Left hindlimb (tissue), 1 donor: ENCODE measurements at places on chromosomes 16 and 17.

DNA sequence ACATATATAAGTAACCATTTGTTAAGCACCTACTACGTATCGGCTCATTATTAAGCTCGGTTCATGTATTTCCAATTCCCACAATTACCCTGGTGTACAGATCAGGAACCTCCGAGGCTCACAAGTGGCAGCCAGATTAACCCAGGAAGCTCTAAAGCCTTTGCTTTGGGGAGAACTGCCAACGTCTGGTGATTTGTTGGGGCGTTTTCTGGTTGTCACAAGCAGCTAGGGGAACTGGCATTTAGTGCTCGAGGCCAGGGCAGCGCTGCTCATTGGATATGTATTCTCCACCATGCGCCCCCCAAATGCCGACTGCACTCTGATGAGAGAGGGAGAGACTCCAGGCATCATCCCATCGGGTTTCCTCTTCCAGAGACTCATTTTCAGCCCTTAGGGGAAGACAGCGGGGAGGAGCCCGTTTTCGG, 541 bp downstream of the ZNF18 start:
- DNase-seq, result no peak

- DNase-seq, result no peak
These were observed 86.1 kb downstream of the KANSL1 start for GRCh38 chr17:46106966-46107644.

- DNase-seq, result no peak
These were observed 2.1 kb downstream of the FAM20A start for GRCh38 chr17:68599091-68599490.

DNA sequence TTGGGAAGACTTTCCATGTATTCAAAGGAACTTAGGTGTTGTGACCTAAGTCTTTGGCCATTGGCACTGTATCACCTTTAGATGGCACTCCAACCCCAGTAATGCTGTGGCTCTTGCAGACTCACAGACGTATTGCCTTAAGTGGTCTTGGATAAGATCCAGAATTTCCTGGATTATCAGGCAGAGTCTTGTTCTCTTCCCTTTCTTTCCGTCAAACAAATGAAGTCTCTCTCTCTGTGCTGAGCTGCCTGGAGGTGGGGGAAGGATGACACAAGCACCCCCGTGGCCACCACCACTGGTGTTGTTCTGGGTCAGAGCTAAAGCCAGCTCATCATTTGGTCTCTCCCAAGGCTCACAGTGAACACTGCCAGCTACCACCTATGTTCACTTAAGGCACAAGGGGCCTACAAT, 789.9 kb upstream of the KIF2B start:
- DNase-seq, result peak; percentile 21

- DNase-seq, result no peak
These were observed 8.6 kb downstream of the PDP2 start for GRCh38 chr16:66888647-66889615.

- DNase-seq, result peak; percentile 49
These were observed 203.3 kb upstream of the TBX2 start for GRCh38 chr17:61196302-61196704.

GRCh38 chr17:21388066-21388465, 11.9 kb downstream of the KCNJ12 start:
- DNase-seq, result no peak

DNA sequence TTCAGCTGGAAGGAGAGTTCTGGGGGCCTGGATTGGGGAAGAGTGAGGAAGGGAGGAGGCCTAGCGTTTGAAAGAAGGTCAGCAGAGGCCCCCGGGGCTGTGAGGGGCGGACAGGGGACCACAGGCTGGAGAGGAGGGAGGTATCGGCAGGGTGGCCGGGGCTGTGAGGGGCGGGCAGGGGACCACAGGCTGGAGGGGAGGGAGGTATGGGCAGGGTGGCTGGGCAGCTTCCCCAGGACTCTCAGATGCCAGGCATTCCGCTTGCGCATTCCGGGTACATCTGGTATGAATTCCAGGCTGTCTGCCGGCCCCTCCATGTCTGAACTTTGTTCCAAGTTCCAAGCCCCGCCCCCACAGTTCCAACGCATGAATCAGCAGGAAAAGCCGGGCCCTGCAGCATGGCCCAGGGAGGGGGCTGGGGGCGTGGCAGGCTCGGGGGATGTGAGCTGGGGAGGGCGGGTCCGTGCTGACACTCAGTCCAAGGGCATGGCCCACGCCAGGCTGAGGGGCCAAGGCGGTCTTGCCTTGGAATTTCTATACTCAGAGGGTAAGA, 4.3 kb upstream of the TLCD2 start:
- DNase-seq, result peak; percentile 98

DNA sequence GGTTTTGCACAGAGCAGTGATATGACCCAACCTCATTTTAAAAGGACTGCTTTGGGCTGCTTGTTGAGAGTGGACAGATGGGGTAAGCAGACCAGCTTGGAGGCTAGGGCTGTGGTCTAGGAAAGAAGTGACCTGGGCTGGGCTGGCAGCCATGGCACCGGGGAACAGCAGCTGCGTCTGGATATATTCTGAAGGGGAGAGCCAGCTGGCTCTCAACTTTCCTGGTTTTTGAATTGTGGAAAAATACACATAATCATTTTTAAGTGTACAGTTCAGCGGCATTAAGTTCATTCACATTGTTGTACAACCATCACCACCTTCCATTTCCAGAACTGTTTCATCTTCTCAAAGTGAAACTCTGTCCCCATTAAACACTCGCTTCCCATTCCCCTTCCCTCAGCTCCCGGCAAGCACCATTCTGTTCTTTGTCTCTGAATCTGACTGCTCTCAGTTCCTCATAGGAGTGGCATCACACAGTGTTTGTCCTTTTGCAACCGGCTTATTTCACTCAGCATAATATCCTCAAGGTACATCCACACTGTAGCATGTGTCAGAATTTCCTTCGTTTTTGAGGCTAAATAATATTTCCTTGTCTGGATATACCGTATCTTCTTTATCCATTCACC, 113.2 kb downstream of the SPECC1 start:
- DNase-seq, result no peak

GRCh38 chr17:36768394-36768793, 167.0 kb downstream of the MRM1 start:
- DNase-seq, result no peak

GRCh38 chr17:78889531-78889930, 13.5 kb downstream of the CEP295NL start:
- DNase-seq, result no peak

DNA sequence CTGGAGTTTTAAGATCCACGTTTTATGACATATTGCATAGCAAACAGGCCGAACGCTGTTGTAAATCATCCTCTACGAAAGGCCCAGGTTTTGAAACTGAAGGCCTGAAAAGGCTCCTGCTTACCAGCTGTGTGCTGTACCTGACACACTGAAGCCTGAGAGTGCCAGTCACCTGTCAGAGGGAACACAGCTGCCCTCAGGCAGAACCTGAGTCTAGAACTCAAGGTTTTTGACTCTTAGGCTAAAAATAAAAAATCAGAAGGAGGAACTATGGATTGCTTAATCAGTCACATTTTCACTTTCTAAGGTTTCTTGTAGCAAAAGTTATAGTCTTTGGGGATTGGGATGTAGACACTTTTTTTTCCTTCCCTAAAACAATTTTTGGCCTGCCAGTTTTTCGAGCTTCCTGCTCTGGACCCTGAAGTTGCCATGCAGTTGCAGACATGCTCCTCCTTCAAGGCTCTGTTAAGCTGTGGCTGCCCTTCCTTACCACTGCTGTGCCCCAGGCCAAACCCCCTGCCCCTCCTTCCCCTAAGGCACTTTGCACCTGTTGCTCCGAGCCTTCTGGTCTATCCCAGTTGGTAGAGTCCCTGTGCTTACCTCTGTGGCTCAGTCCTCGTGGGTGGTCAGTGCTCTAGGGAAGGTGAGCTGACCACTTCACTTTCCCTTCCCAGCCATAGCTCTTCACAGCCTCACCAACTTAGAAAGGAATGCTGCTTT, 56.6 kb downstream of the TENT4B start:
- DNase-seq, result no peak

DNA sequence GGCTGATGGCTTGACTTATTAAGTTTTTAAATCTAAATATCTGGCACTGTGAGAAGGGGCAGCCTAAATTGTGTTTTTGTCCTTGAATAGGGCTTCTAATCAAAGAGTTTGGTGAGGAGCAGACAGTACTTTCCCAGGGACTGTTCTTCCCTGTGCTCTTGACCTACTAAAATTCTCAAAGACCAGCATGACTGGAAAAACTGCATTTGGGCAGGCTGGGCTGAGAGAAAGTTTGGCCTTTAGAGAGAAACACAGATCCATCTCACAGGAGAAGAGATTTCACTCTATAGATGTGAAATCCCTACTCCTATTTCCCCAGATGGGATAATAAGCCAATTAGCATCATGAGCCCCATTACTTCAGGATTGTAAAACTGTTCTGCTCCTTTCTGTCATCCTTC, 7.3 kb downstream of the PCTP start:
- DNase-seq, result no peak

- DNase-seq, result no peak
These were observed 14.2 kb downstream of the TRPV3 start for GRCh38 chr17:3543453-3543852.

DNA sequence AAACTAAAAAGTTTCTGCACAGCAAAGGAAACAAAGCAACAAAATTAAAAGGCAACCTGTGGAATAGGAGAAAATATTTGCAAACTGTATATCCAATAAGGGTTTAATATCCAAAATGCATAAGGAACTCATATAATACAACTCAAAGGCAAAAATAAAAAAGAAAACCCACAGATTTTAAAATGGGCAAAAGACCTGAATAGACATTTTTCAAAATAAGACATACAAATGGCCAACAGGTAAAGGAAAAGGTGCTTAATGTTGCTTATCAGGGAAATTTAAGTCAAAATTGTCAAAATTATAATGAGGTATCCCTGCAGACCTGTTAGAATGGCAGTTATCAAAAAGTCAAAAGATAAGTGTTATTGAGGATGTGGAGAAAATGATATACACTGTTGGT, 133.5 kb upstream of the CACNG5 start:
- no peak for DNase-seq

GRCh38 chr17:74702116-74702871, 10.4 kb downstream of the CD300LF start:
- no peak for DNase-seq

DNA sequence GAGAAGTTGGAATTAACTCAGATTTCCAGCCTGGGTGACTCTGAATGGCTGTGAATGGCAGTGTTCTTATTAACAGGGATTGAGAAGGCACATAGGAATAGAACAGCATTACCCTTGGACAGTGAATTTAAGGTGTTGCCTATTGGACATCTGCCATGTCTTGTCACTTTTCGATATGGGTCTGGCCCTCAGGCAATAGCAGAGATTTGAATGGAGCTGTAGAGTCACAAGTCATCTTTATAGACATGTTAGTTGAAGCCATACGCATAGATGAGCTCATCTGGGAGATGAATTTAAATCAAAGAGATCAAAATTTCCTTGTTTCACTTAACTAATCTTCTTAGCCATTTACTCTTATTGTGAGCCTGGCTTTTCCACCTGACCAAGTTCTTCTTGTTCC, 14.9 kb upstream of the DHRS11 start:
- no peak for DNase-seq

DNA sequence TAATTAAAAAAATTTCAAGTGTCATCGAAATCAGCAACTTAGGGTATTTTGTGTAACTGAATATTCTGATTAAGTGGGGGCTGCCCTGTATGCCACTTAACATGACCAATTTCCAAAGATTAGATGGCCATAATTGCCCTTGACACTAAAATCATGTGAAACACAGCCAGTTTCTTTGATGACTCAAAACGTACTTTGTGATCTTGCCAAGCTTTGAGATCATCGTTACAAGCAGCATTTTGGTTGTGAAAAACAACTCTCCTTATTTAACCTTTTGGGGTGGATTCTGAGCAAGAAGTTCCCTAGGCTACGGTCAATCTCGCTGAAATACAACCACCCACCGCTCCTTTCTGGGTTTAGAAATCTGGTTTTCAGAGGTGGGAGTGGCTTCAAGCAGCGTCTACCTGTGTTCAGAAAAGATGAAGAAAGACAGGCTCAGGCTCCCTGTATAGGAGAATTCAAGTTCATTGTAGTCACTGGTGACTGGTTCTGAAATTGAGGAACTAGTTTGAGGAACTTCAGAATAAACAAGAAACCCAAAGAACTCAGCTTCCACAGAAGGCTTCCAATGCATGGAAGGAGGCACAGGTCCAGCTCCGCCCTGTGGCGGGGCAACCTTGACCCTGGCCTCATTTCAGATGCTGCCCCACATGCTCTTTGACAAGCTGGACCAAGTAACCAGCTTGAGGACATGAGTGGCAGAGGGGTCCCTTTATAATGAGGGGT, 9.4 kb downstream of the MAP3K14 start:
- DNase-seq, result no peak

DNA sequence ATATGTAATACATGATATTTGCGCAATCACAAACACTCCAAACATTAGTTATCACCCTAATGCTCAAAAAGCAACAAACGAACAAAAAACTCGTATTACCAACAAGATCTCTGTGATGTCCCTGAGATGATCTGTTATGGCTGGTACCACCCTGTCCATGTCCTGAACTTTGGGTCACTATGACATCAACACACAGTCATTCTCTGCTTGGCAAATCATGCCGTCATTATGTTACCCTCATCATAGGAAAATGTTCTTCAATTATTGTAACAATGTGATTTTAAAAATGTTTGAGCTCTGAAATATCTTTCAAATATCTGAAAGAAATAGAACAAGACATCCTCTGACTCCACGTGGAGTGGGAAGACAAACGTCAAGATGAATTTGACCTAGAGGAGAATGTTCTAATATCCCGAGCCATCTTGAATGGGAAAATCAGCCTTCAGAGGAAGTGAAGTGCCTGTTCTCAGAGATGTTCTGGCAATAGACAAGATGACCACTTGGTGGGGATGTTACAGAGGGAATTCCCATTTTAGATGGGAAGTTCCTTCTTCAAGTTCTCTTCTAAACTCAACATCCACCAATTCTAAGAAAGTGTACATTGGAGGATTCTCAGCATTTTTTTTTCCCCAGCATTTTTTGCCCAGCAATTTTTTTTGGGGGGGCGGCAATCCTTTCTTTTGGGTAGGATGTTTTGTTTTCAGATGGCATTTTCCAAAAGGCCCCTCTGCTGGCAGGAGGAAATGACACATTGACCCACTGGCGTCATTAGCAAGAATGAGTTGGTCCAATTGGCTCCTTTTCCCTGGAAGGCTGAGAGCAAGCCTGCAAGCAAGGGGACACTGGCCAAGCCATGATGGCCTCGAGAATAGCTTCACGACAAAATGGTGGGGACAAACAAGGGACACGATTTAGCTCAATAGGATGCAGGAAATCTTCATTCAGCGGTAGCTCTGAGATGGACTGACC, 3.7 kb upstream of the HSD17B2 start:
- no peak for DNase-seq

DNA sequence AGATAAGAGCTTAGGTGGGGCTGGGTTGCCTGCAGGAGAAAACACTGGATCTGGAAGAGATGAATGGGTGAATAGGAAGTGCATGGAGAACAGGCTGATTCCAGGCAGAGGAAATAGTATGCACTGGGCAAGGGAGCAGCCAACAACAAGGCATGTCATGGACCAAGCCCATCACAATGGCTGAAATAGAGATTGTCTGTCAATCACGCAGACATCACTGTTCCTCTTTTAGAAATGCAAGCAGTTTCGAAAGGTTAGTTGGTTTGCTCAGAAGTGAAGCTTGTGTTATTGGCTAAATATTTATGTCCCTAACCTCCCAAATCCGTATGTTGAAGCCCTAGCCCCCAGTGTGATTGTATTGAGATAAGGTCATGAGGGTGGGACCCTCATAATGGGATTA, 621.7 kb upstream of the CDH11 start:
- no peak for DNase-seq

- DNase-seq, result no peak
These were observed 6.0 kb upstream of the CPD start for GRCh38 chr17:30372755-30373154.
